NCI-H2081 treated with DMSO at 0.1 percent for 48 hours (cell line): ENCODE measurements at places on chromosomes 2 and 18.

DNA sequence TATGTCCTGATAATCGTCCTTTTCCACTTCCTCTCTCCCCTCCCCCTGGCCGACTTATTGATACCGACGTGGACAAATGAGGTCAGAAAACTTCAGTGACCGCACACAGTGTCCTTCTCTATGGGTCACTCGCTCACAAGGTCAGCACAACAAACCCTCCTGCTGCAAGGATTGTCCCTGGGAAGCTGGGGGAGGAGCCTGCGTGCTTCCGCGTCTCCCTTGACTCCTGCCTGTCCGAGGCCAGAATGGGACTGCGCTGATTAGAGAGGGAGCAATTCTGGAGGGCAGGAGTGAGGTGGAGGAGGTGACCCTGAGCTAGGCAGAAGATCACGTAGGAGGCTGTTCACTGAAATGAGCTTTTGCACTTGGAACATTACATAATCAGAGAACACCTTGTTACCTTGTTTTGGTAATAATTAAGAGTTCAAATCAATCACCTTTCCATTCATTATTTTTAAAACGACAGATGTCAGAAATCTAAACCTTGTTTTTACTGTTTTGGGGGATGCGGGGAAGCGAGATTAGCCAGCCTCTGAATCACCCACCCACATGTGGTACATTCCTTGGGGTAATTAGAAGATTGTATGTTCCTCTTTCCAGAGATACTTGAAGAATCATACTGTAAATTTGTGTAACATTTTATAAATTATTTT, 70.6 kb downstream of the CTAGE1 start:
- DNase-seq: no peak

GRCh38 chr2:168293766-168294165, 46.4 kb upstream of the STK39 start:
- DNase-seq: no peak

DNA sequence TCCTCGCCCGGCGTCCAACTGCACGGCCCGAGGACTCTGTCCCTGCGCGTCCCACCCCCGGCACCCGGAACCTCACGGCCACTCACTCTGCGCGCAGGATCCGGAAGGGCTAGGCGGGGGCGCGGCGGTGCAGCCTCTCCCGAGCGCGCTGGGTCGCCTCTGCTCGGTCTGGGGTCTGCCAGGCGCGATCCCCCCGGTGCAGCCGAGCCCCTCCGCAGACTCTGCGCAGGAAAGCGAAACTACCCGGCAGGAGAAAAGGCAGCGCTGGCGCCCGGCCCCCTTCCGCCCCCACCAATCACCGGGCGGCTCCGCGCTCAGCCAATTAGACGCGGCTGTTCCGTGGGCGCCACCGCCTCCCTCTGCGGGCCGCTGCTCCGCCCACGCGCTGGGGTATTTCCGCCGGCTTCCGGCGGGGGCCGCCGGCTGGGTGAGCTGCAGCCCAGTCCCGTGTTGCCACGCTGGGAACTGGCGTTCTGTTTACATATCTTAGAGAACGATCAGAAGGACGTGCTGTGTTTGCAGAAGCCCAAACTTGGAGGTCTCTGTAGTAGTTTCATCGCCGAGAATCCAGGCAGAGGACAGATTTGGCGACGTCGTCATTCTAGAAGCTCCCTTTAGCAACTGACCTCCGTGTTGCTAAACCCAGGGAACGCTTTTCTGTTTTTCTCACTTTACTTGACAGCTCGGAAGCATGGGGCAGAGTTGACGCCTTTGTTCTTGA, at the start of gene STAT1:
STAT1 (minus strand) TSS at position 240 of the 721 bp plus-strand sequence. CDS start 4,168 bp downstream, outside the sequence.
- peak; percentile 73 for DNase-seq

DNA sequence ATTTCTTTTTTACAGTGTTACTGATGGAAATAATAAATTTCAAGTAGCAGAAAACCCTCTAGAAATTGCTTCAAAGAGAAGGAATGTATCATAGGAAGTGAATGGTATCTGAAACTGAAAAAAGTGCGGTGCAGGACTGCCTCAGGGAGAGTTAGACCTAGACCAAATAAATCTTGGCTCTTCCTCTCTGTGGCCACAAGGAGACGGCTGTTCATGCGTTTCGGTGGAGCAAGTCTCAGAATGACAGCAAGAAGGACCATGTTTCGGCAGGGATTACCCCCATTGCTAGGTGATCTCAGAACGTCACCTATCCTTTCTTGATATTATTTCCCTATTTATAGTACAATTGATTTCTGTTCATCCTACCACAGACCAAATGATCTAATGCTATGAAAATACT, 522.3 kb downstream of the SOX11 start:
- DNase-seq: no peak

DNA sequence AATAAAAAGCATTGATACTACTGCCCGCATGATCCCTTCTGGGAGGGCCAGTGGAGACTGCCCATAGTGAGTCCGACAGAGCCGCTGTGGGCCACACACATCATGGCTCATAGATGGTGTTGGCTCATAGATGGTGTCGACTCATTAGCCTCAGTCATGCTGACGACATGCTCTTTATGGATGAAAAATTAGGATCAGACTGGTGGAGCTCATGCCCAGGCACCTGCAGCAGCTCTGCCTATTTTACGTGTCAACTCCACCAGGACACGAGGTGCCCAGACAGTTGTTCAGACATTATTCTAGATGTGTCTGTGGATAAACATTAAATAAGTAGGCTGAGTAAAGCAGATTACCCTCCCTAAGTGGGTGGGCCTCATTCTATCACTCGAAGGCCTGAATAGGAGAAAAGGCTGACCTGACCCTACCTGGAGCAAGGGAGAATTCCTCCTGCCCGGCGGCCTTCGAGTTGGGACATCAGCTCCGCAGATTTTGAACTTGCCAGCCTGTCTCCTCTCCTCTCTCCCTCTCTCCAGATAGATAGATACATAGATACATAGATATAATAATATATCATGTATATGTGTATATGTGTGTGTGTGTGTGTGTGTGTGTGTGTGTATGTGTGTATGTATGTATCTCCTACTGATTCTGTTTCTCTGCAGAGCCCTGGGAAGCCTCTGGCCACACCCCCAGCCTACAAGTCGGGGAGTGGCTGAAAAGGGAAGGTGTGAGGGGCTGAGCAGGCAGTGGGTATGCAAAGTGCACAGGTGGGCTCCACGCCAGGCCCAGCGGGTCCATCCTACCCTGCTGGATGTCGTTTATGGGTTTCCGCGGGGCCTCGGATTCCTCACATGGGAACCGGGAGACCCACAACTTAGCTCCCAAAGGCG, 13.6 kb upstream of the TEX51 start:
- DNase-seq: no peak

DNA sequence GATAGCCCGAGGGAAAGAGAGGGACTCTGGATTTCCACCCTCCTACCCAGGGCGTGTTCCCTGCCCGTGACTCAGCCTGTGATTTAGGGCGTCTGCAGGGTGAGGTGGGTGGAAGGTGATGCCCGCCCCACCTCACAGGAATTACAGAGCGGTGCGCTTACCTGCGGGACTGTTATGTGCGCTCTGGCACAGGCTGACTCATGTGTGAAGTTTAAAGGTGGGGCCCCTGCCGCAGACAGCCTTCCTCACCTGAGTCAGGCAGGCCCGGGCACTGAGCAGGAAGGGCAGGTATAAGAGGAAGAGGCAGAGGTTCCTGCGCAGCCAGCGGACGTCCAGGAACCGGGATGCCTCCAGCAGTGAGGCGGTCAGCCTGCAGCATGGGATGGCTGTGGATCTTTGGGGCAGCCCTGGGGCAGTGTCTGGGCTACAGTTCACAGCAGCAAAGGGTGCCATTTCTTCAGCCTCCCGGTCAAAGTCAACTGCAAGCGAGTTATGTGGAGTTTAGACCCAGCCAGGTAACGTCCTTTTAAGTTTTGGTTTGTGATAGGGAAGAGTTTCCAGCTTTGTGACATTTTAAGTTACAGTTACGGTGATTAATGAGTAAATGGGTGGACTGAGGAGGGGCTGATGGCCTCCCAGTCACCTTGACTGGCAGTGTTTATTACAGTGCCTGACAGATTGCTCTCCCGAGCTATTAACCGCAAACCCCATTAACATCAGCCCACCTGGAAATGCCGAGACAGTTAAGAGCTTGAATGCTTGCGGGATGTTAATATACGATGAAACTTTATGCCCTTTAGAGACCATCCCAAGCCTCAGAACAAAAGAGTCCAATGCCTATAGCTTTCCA, 141.6 kb upstream of the TTC39C start:
- DNase-seq: no peak

GRCh38 chr2:44742057-44742456, 199.4 kb upstream of the SIX3 start:
- no peak for DNase-seq

GRCh38 chr2:159926695-159927094, 128.7 kb upstream of the CD302 start:
- DNase-seq: no peak

DNA sequence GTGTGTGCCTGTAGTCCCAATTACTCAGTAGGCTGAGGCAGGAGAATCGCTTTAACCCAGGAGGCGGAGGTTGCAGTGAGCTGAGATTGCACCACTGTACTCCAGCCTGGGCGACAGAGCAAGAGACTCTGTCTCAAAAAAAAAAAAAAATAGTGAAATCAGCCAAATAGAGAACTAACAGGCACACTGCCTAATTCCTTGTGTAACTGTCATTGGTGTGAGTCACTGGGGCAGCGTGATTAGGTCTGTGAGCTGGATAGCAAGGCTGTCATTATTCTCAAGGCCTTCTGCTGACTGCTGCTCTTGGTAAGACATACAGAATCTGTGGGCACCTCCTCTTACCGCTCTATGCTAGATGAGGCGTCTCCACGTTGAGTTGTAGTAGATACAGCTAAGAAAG, 270.3 kb downstream of the NEDD4L start:
- no peak for DNase-seq

DNA sequence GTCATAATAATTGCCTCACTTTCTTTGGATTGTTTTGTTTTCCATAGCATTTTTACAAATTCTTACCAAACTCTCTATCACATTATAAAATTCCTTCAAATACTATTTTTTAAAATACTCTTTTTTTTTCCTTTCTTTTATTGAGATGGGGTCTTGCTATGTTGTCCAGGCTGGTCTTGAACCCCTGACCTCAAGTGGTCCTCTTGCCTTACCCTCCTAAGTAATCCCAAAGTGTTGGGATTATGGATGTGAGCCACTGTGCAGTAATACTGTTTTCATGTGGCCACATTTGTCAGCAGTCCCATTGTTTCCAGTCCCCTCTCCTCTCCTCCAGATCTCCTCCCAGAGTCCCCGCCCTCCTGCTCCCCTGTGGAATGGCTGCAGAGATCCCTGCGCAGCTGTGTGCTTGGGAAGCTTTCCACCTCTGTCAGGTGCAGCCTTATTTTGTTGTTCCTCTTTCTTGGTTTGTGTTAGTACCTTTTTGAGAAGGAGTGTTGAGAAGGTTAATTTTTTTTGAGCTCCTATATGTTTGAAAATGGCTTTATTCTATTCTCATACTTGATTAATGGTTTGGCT, 227.3 kb downstream of the LOXHD1 start:
- DNase-seq: no peak

GRCh38 chr2:240319221-240319854, 116.1 kb upstream of the GPC1 start:
- no peak for DNase-seq

GRCh38 chr2:10400568-10400977, 47.6 kb downstream of the ODC1 start:
- DNase-seq: no peak

DNA sequence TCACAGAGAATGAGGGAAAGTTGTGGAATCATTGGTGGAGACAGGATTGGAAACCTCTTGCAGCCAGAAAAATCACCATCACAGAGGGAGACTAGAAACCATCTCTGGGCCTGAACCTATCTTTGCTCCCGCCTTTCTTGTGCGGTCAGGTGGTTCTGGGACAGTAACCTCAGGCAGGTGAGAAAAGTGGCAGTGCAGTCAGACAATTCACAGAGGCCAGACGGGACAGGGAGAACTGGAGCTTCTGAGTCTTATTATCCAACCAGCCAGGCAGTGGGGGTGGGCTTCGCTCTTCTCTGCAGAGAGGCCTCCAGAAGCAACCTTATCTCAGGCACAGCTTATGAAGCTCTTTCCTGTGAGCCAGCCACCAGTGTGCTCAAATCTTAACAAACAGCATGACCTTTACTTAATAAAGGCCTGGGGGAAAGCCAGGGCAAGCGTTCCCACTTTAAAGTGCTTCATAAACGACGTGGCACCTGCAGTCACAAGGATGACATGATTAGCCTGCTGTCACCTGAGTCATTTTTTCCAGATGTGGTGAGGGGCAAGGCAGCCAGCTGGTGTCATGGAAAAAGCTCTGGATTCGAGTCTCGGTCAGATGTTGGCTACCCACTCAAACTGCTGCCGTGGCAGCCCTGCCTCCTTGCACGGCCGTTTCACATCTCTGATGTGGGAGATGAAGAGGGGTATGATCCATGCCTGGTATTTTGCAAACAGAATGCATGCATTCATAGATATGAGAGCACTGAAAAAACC, 109.7 kb downstream of the B3GNT2 start:
- DNase-seq: no peak

GRCh38 chr2:120445449-120446143, 99.7 kb downstream of the INHBB start:
- DNase-seq: no peak

DNA sequence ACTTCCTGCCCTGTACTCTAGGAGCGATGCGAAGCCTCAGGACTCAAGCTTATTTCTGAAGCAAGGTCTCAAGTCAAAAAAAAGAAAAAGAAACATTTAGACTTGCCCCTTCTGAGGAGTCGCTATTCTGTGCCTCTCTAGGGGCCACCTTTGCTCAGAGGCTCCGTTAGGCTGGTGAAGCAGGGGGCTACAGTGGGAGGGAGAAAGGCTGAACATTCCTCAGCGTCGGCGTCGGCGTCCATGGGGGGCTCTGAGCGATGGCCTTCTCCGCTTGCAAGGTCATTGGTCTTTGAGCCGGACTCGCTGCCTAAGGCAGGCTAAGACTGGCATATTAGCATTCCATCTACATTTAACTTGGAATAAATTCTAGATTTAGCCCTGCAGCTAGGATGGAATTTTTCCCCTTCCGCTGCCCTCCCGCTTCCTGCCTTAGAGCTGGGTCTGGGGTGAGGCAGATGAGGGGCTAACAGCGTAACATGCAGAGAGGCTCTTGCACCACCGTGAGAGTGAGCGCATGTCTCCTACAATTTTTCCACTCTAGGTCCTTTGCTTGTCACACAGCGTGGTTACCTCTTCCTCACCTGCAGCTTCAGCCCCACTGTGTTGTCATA, 53.6 kb upstream of the ATL2 start:
- DNase-seq: no peak

DNA sequence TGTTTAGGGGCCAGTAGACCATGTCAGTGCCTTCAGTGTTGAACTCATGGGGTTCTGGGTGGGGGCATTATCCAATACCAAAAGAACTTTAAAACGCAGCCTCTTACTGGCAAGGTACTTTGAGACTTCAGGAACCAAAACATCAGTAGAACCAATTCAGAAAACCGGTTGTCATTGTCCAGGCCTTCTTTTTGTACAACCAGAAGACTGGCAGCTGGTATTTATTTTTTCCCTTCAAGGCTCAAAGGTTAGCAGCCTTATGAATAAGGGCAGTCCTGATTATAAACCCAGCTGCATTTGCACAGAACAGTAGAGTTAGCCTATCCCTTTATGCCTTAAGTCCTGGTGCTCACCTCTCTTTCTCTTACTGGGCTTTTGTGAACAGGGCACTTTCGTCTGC, 113.8 kb upstream of the EML6 start:
- no peak for DNase-seq
